GM12878 (cell line): ENCODE measurements at places on chromosomes 3 and 15. TPM values are rescaled to one million over a fixed set of nuclear protein-coding genes. Genes with fewer than 3 reads are reported as not detected.
A peak's percentile ranks its signal among the peaks of the same experiment; 100 is the strongest.

The SH2D7 gene
- polyA plus RNA-seq = 0.05 TPM in 1 of 2 replicates, not detected in the other

GRCh38 chr15:41502795-41503668 lies 9.4 kb downstream of the ITPKA start:
- no peak for DNase-seq
- H3K27ac ChIP-seq = no peak overlapping the region
- peaks cover 8% of the 10 kb centered on the region for H3K4me1 ChIP-seq
- peak overlapping the region; percentile 45; the same call in 1 of the 2 replicates for H3K4me3 ChIP-seq

GRCh38 chr15:38010395-38010794 lies 76.0 kb downstream of the TMCO5A start:
- H3K36me3 ChIP-seq = no peaks in the 10 kb centered on the region
- no peaks in the 10 kb centered on the region for H3K27me3 ChIP-seq
- no peaks in the 10 kb centered on the region for H3K4me1 ChIP-seq

DNA sequence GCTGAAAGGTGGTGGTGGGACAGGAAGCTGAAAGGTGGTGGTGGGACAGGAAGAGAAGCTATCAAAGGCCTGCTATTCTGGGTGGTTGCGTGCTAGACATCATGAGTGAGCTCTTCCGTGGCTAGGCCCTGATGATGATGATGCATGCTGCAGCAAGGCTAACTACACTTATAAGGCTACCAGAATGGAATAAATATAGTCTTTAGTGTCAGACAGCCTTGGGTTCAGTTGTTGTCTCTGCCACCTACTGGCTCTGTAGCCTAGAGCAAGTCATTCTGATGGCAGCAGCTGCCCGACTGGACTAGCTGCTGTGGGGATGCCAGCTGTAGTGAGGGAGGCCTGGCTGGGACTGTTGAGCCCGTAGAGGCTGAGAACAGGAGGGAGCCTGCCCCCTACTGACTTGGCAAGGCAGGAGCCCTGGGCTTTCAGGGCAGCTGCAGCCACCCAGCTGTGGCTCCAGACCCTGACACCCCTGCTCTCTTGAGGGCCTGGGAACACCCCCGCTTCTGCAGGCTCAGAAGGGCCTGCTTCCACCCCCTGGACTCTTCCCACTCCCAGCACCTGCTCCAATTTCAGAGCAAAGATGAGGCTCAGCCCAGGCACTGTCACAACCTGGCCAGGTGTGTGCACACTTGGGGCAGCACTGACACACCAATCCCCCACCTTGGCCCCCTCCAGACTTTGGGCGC lies 21.4 kb upstream of the ZBED2 start:
- H3K27ac ChIP-seq = no peak overlapping the region
- no peak for DNase-seq
- H3K4me1 ChIP-seq = no peaks in the 10 kb centered on the region
- no peak overlapping the region for H3K4me3 ChIP-seq
- H3K36me3 ChIP-seq = no peaks in the 10 kb centered on the region

The GOLGA8M gene
- polyA plus RNA-seq = not detected in 2 replicates

- no peak overlapping the region for H3K4me3 ChIP-seq
- no peak for DNase-seq
- H3K4me1 ChIP-seq = no peaks in the 10 kb centered on the region
- no peaks in the 10 kb centered on the region for H3K36me3 ChIP-seq
- no peaks in the 10 kb centered on the region for H3K27me3 ChIP-seq
- no peak overlapping the region for H3K27ac ChIP-seq
These were observed 20.9 kb downstream of the RAD54L2 start for GRCh38 chr3:51559411-51559888.

The FAM3D gene
- polyA plus RNA-seq = not detected in 2 replicates

DNA sequence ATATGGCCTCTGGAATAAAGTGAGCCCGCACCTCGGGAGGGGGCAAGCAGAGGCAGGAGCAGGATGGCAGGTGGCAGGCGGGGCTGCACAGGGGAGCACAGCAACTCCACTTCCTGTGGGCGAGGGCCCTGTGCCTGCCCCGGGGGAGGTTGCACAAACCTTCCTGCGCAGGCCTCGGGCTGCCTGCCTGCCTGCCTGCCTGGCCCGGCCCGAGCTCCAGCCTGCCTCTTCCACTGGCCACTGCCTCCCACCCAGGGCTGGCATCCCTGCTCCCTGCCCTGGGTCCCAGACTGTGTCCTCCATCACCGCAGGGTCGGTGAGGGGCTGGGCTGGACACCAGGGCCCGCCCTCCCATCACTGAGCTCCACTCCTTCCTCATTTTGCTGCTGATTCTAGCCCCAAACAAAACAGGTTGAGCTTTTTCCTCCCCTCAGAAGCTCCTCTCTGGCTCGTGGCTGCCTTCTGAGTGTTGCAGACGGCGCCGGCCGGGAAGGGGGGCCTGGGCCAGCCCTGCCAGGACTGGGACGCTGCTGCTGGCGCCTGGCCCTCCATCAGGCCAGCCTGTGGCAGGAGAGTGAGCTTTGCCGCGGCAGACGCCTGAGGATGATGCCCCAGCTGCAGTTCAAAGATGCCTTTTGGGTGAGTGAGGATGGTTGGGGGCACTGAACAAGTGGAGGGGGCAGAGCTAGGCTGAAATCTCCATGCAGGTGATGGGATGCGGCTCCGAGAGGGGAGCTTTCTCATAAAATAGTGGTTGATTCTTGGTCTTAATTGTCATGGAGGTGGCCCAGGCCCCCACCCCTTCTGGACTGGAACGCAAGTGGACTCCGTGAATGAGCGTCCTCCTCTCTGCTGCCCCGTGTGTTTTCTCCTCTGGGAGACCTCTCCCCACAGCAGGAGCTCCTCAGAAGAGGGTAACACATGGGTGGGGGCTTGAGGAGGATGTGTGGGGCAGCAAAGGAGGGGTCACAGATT lies at the start of gene PSTPIP1:
TSS of gene PSTPIP1 (plus strand) at position 156 of the 975 bp plus-strand sequence. CDS start at position 604, 448 bp downstream.
- peak within 1 kb of the TSS; percentile 55 for H3K27ac ChIP-seq
- no peaks in the 10 kb centered on the region for H3K36me3 ChIP-seq
- peak within 1 kb of the TSS; percentile 68 for H3K4me3 ChIP-seq

GRCh38 chr15:41691471-41691870 lies 31.3 kb downstream of the MGA start:
- DNase-seq = no peak
- H3K4me1 ChIP-seq = peaks cover 10% of the 10 kb centered on the region; the same call in 1 of the 2 replicates
- no peak overlapping the region for H3K4me3 ChIP-seq
- peaks cover 2% of the 10 kb centered on the region; the same call in 1 of the 2 replicates for H3K36me3 ChIP-seq

The PLXND1 gene
- not detected in 2 replicates for polyA plus RNA-seq

The RNF111 gene
- 19.7 and 22.0 TPM in 2 replicates for polyA plus RNA-seq

The OXTR gene
- 1.7 and 2.8 TPM in 2 replicates for polyA plus RNA-seq

The FETUB gene
- polyA plus RNA-seq = not detected in 2 replicates

The MYL3 gene
- polyA plus RNA-seq = 0.17 and 0.40 TPM in 2 replicates

The ZDHHC19 gene
- polyA plus RNA-seq = not detected in 2 replicates

DNA sequence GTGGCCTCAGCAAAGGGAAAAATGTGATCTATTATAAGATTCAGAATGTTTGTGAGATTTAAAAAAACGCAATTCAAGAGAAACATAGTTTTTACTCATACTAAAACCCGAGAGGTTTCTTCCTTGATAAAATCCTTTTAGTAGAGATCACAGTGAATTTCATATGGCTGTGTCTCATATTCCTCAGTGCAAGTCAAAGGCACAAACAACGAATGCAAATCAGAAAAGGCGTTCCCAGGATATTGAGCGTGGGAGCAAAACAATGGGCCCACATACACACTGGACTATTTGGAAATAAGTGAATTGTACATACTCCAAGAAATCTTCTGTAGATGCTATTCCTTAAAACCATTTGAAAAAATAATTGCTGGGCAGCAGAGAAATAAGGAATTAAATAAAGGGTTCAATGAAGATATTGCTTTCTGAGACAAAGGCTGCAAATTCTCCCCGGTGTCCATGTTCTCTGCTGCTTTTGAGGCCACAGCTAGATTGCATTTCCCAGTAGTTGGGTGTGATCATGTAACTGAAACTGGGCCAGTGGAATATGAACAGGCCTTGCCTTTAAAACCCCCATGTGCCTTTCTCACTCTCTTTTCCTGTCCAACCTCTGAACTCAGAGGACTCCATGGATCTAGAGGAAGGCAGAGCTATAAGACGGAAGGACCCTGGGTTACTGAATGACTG lies 144.6 kb upstream of the TBL1XR1 start:
- H3K4me1 ChIP-seq = peaks cover 32% of the 10 kb centered on the region
- no peak overlapping the region for H3K27ac ChIP-seq
- H3K27me3 ChIP-seq = no peaks in the 10 kb centered on the region
- no peaks in the 10 kb centered on the region for H3K36me3 ChIP-seq

The IL20RB gene
- polyA plus RNA-seq = 0.24 and 0.31 TPM in 2 replicates
